Urinary bladder (tissue), 4 donors: ENCODE measurements at places on chromosomes 3 and 15.

- no peak for DNase-seq
These were observed 9.3 kb upstream of the MAGI1 start for GRCh38 chr3:66048051-66048395.

- DNase-seq, result no peak
These were observed 333.6 kb downstream of the CLSTN2 start for GRCh38 chr3:140268610-140269009.

DNA sequence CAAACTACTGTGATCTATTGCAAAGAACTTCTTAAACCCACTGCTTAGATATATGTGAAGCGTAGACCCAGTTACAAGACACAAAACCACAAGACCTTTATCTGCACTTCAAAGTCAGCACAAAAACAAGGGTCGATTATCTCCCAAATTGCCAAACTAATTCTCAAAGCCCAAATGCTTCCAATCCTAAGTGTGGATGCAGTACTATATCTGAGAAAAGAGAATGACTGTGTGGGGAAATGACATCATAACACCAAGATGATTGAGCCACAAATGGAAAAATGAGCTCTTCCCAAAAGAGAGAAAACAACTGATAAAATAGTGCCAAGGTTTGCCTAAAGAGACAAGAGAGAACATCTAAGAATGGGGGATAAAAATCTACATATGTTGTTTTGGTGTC is 86.2 kb downstream of the MEIS2 start:
- no peak for DNase-seq

DNA sequence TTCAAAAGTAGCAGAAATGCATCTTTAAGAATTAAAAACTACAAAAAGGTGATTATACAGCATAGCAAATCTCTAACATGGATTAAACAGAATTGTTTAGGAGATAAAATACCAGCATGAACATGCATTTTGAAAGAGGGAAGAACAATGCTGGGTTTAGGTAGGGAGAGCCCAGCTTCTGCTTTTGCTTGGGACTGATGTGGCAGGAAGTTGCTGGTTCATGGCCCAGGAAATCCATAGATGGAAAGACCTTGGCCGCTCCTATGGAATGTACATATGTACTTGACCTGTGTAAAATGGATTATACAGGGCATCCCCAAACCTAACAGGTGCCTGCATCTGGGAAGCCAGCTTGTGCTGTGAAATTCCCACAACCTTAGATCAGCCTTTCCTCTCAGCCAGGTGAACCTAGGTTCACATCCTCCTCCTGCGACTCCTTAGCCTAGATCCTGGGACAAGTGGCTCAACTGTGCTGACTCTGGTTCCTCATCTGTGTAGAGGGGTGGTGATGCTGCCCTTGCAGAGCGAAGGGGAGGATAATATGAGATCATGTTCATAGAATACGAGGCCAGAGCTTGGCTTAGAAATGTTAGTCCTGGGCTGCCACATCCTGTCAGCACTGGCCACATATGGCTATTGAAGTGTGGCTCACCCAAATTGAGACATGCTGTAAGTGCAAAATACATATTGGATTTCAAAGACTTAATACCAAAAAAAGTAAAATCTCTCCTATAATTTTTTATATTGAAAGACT is 47.0 kb upstream of the PLXNA1 start:
- no peak for DNase-seq

- no peak for DNase-seq
These were observed 79.6 kb upstream of the ADAMTSL3 start for GRCh38 chr15:83574345-83574744.

- DNase-seq, result no peak
These were observed 323.9 kb upstream of the GBE1 start for GRCh38 chr3:82085356-82085755.

DNA sequence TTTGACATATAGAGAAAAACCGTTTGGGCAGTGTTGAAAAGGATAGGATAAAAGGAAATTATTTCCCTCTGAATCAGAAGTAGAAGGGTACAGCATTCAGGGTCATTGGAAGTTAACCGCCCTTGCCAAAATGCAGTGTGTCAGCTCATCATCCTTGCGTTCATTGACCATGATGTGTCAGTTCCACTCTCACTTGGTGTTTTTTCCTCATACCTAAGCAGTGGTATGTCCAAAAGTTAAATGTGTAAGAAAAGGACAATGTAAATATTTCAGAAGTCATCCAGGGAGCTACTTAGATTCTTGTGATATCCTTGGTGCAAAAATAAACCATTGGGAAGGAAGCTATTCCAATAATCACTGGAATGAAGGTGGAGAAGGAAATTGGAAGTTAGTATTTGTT is 50.7 kb downstream of the MAP6D1 start:
- no peak for DNase-seq

DNA sequence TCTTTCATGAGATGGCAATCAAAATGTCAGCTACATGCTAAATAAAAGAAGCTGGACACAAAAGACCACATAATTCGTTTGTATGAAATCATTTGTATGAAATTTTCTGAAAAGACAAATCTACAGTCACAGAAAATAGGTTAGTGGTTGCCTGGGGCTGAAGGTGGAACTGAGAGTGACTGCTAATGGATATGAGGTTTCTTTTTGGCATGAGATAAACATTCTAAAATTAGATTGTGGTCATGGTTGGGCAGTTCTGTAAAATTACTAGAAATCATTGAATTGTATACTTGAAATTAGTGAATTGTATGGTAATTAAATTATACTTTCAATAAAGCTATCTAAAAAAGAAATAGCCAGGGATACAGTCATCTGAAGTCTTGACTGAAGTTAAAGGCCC is 2.7 kb upstream of the DMXL2 start:
- no peak for DNase-seq

- no peak for DNase-seq
These were observed 94.1 kb upstream of the ATP2B2 start for GRCh38 chr3:10599444-10599843.

GRCh38 chr15:31953478-31953877 is 76.8 kb upstream of the CHRNA7 start:
- no peak for DNase-seq

DNA sequence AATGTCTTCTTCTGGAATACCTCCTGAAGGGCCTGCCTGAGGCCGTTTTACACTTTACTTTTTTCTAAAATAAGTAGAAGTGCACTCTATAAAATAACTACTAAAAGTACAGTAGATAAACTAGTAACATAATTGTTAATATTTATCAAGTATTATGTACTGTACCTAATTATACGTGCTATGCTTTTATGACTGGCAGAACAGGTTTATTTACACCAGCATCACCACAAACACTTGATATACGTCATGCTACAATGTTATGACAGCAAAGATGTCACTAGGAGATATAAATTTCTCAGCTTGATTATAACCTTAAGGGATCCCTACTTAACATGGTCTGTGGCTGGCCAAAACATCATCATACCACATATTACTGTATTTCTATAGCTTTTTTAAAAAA is 29.4 kb downstream of the DLG1 start:
- DNase-seq, result no peak

DNA sequence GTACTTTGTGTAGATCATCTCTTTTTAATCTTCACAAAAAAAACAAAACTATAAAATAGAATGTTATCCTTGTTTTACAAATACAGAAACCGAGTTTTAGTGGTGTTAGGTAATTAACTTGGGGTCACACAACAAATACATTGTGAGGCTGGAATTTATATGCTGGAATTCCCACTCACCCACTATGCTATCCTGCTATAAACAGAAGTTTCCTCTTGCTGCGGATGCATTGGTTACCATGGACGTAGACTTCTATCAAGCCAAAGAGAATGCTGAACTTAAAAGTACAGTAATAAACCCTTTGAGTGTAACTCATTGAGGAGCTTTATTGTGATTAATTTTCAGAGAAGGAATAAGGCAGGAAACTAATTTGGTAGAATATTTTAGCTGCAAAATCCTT is 9.2 kb downstream of the SNAP23 start:
- DNase-seq, result no peak

DNA sequence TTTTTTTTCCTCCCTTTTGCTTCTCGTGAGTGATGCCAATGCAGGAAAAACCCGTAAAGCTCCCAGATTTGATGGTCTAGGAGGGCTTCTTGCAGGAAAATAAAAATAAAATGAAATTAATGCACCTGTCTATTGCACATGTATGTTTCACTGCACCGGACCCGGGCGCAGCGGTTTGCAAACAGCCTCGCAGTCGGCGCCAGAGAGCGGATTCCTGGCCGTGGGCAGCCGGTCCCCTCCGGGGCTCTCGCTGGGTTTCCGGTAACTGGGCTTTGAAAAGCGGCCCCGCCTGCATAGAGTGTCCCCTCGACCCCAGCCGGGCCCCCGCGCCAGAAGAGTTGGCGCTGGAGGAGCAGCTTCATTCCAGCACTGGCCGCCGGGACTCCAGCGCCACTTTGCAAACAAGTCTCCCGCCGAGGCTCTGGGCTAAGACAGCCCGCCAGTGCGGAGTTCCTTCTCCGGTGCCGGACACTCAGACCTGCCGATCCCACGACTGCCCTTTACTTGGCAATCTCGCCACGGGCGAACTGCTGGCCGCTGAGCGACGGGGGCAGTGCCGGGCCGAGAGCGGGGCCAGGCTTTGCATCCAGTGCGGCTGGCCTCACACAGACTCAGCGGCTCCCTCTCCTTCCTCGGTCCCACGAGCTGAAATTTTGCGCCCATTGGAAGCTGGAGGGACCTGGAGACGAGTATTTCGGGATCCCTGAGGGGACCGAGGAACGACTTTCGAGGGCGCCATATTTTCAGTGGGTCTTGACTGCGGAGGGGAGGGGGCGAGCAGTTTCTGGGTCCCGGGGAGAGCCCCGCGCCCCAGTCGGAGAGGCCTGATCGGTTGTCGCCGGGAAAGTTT is 225.9 kb upstream of the C2CD4B start:
- no peak for DNase-seq

GRCh38 chr3:53552730-53553129 is 58.3 kb downstream of the CACNA1D start:
- DNase-seq, result no peak

- no peak for DNase-seq
These were observed 55.5 kb downstream of the BSN start for GRCh38 chr3:49609815-49610214.

GRCh38 chr3:170598091-170598502 is 12.2 kb upstream of the SLC7A14 start:
- no peak for DNase-seq

GRCh38 chr15:73286311-73286710 is 82.4 kb downstream of the HCN4 start:
- no peak for DNase-seq

DNA sequence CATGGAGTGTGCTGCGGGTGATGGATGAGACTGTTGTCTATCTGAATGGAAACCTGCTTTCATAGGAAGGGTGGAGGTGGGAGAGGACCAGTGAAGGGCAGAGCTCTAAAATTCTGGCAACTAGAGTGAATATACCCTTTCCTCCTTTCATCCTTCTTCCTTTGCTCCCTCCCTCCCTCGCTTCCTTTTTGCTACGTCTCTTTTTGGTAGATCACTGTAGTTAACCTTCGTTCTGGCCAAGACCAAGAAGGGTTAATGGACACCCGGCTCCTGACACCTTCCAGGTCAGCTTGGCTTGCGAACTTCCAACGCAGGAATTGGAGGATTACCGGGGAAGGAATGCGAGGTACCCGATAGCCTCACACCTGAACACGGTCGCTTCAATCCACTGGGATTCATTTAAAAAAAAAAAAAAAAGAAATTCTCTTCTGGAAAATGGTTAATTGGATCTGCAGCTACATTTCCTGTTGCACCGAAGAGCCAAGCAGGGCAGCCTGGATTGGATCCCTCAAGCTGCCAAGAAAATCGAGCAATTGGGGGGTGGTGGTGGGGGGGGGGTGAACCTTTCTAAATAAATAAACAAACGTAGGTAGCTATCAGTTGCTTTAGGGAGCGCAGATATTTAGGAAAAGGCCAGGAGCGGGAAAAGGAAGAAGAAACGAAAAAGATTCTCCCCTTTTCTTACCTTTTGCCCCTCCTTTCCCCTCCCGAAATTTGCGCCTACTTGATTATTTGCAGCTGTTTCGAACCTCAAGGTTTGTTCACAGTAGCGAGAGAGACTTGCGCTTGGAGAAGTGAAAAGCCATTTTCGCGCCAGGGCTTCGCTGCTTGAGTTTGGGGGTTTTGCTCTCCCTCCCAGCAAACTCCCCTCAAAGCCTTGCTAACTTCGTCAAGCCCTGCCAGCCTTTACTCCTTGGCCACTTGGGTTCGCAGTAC is 9.5 kb upstream of the NR2F2 start:
- no peak for DNase-seq

- DNase-seq, result no peak
These were observed 96.0 kb downstream of the TBC1D2B start for GRCh38 chr15:77981281-77982126.

DNA sequence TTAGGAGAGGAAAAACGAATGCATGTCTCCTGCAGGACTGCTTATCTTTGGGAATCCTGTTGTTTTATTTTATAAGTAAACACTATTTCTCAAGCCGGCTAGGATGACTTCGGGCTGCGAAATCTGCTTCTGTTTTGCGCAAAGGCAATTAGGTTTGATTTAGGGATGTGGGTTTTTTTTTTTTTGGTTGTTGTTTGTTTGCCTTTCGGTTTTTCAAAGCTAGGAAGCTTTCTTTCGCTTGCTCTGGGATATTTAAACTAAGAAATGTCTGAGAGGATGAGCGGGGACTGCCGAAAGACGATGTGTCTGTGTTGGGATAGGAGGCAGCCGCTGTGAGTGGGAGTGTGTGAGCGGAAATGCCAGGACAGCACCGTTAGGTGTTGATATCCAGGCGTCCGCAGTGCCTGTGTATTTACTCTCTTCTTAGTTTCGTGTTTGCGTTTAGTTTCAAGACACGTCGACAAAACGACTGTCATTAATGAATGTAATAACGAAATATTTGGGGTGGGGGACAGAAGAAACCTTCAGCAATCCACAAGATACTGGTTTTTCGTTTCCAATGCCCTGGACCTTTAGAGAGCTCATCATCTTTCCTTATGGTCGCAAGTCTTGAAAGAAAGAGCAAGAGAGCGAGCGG is 604 bp downstream of the ISL2 start:
- no peak for DNase-seq

DNA sequence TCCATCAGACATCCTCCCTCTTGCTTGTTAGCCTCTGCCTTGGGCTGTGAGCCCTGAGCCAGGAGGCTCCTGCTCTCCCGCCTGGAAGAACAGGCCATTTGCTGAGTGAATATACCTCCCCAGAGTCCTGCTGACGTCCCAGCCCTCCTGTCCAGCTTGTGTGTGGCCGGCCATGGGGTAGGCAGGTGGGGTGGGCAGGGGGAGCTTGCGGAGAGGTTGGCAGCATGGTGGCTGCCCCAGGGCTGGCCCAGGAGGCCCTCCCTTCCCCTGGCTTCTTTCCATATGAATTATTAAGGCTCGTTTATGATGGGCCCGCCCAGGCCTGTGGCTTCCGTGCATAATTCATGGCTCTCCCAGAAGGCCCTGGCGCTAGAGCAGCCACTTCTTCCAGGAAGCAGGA is 18.7 kb downstream of the CACNA2D2 start:
- DNase-seq, result no peak

- DNase-seq, result no peak
These were observed 64.2 kb downstream of the FAM43A start for GRCh38 chr3:194749631-194750490.

DNA sequence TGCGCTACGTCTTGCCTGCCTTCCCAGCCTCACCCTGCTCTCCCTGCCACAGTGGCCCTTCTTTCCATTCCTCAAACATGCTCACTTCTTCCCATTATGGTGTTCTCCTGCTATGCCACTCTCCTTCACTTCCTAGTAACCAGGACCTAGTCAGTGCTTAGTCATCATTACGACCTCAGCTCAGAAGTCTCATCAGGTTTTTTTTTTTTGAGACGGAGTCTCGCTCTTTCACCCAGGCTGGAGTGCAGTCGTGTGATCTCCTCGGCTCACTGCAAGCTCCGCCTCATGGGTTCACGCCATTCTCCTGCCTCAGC is 149.5 kb downstream of the GREM1 start:
- no peak for DNase-seq

GRCh38 chr3:138785951-138786350 is 48.8 kb downstream of the PIK3CB start:
- no peak for DNase-seq

GRCh38 chr3:21754839-21755238 is 3.8 kb upstream of the ZNF385D start:
- DNase-seq, result no peak
